ENCODE measurements at places on chromosomes 3 and 15.
A peak's percentile ranks its signal among the peaks of the same experiment; 100 is the strongest.

DNA sequence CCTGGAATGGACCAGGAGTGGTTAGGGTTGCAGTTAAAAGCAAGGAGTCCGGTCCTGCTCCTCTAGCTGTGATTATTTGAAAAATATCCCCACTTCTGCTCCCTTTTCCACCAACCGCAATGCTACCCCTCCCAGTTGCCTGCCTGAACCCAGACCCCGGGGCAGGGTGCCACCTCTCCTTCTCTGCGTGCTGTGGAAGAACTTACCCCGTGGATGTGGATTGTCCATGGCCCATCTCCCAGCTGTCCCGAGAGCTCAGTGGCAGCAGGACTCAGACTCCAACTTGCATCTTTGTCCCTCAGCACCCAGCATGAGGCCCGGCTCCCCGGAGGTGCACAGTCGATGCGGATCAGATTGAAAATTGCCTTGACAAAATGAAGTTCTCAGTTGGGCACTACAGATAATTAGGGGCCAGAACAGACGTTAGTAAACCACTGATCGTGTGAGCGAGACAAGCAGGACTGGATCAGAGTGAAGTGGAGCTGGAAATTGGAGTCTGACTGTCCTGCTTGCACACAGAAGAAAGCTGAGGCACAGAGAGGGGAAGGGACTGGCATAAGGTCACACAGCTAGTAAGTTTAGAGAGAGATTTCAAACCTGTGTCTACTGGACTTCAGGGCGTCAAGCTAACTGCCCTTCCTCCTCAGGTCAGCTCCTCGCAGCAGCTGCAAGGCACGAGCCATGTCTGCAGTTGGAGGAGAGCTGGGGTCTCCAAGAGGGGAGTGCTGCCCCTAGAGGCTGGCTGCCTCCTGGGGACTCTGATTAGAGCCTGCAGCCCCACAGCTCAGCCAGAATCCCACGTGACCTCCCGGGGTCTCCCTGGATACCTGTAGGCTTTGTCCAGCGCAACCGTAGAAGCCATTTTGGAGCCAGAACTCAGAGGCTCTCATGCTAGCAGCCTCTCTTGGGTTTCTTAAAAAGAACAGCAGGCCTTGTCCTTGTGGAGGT is 14.7 kb downstream of the SLC6A1 start:
- no peak for DNase-seq

GRCh38 chr3:177439694-177440269 is 242.5 kb upstream of the TBL1XR1 start:
- DNase-seq: no peak

DNA sequence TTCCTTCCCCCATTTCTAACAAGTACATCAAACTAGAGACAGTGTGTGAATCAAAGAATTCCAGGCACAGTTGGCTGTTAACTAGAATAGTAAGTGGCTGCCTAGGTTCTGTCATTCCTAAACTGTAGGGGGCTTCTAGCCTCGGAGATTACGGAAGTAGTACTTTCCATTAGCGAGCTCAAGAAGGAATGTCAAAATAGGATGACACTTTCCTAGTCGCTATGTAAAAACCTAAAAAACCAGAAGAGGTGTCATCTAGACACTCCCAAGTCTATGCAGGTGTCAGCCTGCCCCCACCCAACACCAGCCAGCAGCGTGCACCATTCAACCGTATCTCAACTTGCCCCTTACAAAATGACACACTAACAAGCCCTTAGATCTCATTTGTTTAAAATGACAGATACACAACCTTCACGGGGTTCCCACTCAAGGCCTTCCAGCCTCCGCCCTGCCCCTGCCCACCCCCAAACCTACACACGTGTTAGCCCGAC is 874 bp downstream of the INO80 start:
- no peak for DNase-seq

- no peak for DNase-seq
Observed at GRCh38 chr3:140487566-140487965, 190.3 kb upstream of the TRIM42 start.

DNA sequence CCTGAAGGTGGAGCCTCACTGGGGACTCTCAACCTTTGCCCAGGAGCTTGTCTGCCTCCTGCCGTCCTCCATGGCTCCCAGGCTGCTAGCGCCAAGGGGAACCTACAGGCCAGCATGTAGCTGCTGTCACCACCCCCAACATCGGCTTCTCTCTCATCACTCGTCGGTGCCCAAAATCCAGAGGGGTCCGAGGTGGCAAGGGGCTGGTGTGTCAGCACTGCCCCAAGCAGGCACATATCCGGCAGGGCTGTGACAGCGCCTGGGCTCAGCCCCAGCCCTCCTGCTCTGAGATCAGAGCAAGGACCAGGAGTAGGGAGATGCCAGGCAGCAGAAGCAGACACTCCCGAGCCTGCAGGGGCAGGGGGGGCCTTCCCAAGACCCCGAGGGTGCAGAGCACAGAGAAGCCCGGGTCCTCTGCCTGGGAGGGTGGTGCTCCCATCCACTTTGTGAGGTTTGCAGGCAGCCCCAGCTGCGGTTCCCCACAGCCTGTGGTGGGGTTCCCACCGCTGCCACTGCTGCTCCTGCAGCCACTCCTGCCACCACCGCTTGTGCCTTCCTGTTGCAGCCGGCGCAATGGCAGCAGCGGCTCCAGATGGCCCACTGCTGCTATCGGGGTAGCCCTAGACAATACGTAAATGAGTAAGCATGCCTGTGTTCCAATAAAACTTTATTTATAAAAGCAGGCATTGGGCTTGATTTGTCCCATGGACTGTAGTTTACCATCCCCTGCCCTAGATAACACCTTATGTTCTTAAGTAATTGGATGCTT is 451.0 kb downstream of the EPHA6 start:
- no peak for DNase-seq

GRCh38 chr3:9780458-9780812 is 10.7 kb upstream of the CAMK1 start:
- no peak for DNase-seq

- DNase-seq: no peak
Observed at GRCh38 chr3:143824735-143825385, 23.4 kb downstream of the SLC9A9 start.

GRCh38 chr3:17730318-17730967 is 12.0 kb downstream of the TBC1D5 start:
- peak; percentile 78 for DNase-seq
